Neural crest cell (in vitro differentiated cells): ENCODE measurements at places on chromosomes 7 and 10. TPM values are rescaled to one million over a fixed set of nuclear protein-coding genes. Genes with fewer than 3 reads are reported as not detected.

- H3K4me1 ChIP-seq, result peaks cover 11% of the 10 kb centered on the region
- DNase-seq, result no peak
- peaks cover 4% of the 10 kb centered on the region for H3K27me3 ChIP-seq
- H3K27ac ChIP-seq, result no peak overlapping the region
These were observed 1265.8 kb upstream of the LRRTM3 start for GRCh38 chr10:65660006-65660405.

DNA sequence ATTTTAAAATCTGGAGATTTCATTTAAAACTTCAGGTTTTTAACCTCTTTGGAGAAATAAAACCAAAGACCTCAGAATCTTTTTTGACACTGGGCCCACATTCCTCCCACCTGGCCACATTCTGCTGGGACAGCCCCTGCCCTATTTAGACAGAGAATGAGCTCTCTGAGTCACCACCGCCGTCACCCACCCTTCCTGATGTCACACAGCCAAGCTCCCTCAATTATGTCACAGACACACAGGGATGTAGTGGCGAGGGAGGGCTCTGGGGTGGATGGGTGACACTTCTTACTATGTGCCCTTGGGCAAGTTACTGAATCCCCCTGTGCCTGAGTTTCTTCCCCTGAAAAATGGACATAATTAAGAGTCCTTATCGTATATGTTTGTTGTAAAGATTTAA lies 162.6 kb downstream of the RAB11FIP2 start:
- peaks cover 2% of the 10 kb centered on the region for H3K27me3 ChIP-seq
- DNase-seq, result no peak
- no peak overlapping the region for H3K4me3 ChIP-seq
- no peak overlapping the region for H3K27ac ChIP-seq

FBXL13 gene
- 2.1 TPM in 2 replicates for total RNA-seq

GRCh38 chr7:115477193-115477651 lies 553.3 kb downstream of the TFEC start:
- peaks cover 41% of the 10 kb centered on the region for H3K27me3 ChIP-seq
- peak; percentile 32 for DNase-seq
- peaks cover 19% of the 10 kb centered on the region for H3K4me1 ChIP-seq
- no peak overlapping the region for H3K27ac ChIP-seq
- peak overlapping the region; percentile 87 for H3K4me3 ChIP-seq

LRCH4 gene
- 44.2 and 46.6 TPM in 2 replicates for total RNA-seq

TAS2R41 gene
- total RNA-seq, result not detected in 2 replicates

DNA sequence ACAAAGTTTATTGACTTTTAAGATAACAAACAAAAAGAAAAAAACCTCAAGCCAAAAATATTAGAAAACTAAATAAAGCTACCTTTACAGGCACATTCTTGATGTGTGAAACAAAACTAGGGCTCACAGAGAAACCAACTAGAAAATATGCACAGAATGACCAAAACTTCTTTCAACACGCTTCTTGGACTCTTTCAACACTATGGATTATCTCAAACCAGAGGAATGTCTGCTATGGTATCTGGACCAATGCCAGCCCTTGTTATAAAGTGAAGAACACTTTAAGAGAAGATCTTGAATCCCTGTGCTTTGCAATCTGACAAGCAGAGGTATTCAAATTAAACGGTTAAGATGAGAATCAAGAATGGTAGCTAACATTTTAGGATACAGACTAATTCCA lies 76.6 kb downstream of the DNAJC1 start:
- peaks cover 50% of the 10 kb centered on the region for H3K4me1 ChIP-seq
- peak overlapping the region; percentile 76 for H3K4me3 ChIP-seq
- H3K27ac ChIP-seq, result no peak overlapping the region
- peaks cover 3% of the 10 kb centered on the region for H3K36me3 ChIP-seq
- H3K27me3 ChIP-seq, result no peaks in the 10 kb centered on the region

DNA sequence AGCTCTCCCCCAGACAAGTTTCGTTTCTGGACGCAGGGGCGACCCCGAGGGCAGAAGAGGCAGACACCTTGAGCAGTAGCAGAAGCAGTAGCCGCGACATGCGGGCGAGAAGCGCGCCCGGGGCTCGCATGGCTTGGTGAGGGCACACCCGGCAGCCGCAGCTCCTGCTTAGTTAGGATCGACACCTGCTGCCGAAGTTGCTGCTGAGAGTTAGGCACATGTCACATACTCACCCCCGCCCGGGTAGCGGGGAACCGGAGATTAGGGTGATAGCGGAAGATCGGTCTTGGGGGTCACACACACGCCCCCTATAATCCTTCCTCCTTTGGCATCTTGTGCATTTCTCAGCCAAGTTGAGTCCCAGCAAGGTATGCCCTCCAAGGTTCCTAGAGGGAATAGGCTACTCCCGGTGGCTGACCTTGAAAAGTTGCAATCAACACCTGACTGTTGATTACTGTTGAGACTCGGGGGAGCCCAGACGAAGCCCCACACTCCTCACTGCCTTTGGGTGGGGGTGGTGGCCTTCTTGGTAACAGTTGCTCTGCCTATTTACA lies 668 bp downstream of the GPR37 start:
- H3K27me3 ChIP-seq, result peaks cover 35% of the 10 kb centered on the region
- DNase-seq, result peak; percentile 10
- H3K27ac ChIP-seq, result no peak overlapping the region
- peaks cover 27% of the 10 kb centered on the region for H3K4me1 ChIP-seq

STEAP1 gene
- 2.4 and 3.3 TPM in 2 replicates for total RNA-seq

DNA sequence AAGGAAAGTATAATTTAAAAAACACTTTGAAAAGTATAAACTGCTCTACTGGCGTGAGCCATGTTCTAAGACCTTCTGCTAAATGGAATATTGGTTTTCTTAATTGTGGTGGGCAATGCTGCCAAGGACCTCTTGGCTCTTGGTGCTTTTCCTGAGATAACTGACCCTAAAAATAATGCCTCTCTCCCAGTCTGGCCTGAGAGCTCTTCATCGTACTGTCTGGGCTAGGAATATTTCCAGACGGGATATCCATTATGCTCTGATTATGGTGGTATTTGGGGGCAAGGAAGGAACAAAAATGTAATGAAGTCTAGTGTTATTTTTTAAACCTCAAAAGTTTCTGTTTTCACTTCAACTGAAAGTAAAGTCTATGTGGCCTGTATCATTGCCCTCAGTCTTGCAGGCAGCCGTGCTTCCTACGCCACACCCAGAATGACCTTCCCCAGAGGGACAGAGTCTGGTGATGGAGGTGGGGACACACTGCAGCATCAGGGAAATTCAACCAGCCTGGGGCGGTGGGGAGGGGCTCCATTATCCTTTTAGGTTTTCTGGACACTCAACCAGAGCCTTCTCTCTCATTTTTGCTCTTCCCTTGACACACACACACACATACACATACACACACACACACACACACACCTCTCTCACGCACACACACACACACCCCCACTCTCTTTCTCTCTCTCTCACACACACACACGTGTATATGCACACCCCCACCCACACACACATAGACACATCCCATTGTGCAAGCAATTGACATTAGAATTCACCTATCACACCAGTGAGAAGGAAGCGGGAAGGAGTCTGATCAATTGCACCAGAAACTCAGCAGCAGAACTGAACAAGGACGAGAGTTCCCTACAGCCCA lies 99.6 kb downstream of the LRRC18 start:
- DNase-seq, result no peak
- peak overlapping the region; percentile 20 for H3K27ac ChIP-seq
- no peaks in the 10 kb centered on the region for H3K27me3 ChIP-seq
- H3K36me3 ChIP-seq, result no peaks in the 10 kb centered on the region
- peaks cover 9% of the 10 kb centered on the region for H3K4me1 ChIP-seq

GRCh38 chr10:127991543-127992255 lies 84.8 kb downstream of the PTPRE start:
- DNase-seq, result no peak
- H3K27ac ChIP-seq, result no peak overlapping the region
- no peak overlapping the region for H3K4me3 ChIP-seq
- H3K27me3 ChIP-seq, result no peaks in the 10 kb centered on the region

- H3K4me3 ChIP-seq, result peak within 1 kb of the TSS; percentile 51
- peaks cover 58% of the 10 kb centered on the region for H3K27me3 ChIP-seq
- no peaks in the 10 kb centered on the region for H3K4me1 ChIP-seq
These were observed at the start of gene TMEM176B for GRCh38 chr7:150799741-150800580. TSS of gene TMEM176B (minus strand) at chr7:150800364. CDS start at chr7:150796569, 3,795 bp downstream.

DNA sequence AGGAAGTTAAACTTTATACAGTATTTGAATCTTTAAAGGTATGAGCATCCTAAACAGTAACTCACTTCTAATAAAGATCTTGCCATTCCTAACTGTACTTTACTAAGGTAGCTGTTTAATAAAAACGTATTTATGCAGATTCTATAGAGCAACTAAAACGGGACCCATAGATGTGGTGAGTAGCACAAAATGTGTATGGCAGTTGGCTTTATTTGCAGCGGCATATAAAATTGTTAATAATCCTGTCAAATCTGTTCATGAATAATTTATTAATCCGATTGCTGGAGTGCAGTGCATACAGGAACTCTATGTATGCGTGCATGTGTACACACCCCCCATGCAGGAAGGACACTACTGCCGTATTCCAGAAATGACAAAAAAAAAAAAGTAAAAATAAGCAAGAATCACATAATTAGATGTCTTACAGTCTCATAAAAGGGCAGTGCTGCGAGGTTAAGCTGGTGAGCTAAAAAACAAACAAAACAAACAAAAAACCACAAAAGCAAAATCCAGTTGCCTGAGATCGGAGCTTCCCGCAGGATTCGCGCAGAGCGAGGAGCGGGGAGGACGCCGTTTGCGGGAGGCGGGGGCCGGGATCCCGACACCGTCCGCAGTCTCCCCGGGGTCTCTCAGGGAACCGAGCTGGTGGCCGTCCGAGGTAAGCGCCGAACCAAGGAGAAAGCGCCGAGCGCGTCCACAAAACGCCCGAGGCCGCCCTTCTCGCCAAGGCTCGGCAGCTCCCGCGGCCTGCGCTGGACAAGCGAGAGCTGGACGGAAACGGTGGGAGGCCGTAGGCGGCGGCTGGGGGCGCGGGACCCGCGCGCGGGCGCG lies 518 bp upstream of the COMMD3 start:
- H3K4me1 ChIP-seq, result peaks cover 35% of the 10 kb centered on the region
- peak overlapping the region; percentile 94 for H3K4me3 ChIP-seq
- H3K36me3 ChIP-seq, result peaks cover 4% of the 10 kb centered on the region

GRCh38 chr7:142925413-142925812 lies 8.1 kb downstream of the TRPV5 start:
- DNase-seq, result no peak
- no peak overlapping the region for H3K27ac ChIP-seq
- H3K27me3 ChIP-seq, result peaks cover 8% of the 10 kb centered on the region
- no peak overlapping the region for H3K4me3 ChIP-seq
- no peaks in the 10 kb centered on the region for H3K36me3 ChIP-seq

DNA sequence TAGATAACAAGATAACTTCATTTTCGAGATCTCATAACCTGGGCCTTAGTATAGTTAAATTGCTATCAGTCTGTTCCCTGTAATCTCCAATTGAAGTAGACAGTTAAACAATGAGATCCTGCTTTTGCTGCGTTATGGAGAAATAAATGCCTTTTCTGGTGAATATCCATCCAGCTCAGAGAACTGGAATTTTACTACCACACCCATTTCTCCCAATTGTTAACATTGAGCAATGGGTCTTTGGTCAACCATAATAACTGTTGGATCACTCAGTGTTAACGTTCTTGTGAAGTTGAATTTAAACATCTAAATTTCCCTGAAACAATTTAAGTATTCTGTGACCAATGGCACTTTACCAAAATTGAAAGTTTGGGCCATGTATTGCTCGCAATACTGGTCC lies 3.0 kb downstream of the CALU start:
- H3K27ac ChIP-seq, result no peak overlapping the region
- no peak for DNase-seq
